ENCODE measurements at places on chromosomes 16 and 17. TPM values are rescaled to one million over a fixed set of nuclear protein-coding genes. Genes with fewer than 3 reads are reported as not detected.

The HBA2 gene
- 57.9 TPM for polyA plus RNA-seq

The CCL14 gene
- 30.9 TPM for polyA plus RNA-seq

The P2RX1 gene
- polyA plus RNA-seq, result 18.9 TPM

The KCNH4 gene
- 0.06 TPM for polyA plus RNA-seq

The TM4SF5 gene
- polyA plus RNA-seq, result 0.85 TPM

The TMEM219 gene
- 182 TPM for polyA plus RNA-seq

The GPRC5C gene
- 35.5 TPM for polyA plus RNA-seq

The OR1A1 gene
- polyA plus RNA-seq, result not detected

The NUPR1 gene
- 189 TPM for polyA plus RNA-seq

Measured in adipose tissue (tissue), 3 donors.